ENCODE measurements at places on chromosomes 2 and 18.

DNA sequence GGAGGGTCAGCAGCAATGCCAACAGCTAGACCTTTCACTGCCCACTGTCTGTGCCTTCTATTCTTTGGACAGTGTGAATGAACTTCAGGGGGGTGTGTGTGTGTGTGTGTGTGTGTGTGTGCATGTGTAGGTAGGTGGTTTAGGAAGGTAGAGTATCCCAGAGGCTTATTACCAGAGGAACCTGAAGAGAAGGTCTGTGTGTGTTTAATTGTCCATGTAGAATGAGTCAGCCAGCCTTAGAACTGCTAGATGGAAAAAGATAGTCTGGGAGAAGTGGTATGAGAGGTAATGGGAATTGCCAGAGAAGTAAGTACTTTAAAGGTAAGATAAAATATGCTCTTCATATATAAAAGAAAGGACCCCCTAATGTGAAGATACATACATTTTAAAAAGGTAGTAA, 522.2 kb downstream of the PIK3C3 start:
- DNase-seq = no peak

DNA sequence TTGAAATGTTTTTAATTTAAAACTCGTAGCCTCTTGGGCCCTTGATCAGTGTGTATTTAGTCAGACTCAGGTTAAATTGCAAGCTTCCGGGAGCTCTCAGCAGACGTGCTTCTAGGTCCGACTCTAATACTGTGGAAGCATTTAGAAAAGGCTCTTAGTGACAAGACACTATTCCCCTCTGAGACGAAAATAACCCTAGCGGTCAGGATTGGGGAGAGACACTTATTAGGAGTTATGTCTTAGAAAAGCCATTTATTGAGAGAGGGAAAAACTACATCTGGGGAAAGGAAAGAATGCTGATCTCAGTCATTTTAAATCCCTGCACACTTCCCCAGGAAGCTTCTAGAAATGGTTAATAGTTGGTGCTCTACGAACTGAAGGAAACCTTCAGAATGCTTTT, 110.5 kb upstream of the NCK2 start:
- no peak for DNase-seq

DNA sequence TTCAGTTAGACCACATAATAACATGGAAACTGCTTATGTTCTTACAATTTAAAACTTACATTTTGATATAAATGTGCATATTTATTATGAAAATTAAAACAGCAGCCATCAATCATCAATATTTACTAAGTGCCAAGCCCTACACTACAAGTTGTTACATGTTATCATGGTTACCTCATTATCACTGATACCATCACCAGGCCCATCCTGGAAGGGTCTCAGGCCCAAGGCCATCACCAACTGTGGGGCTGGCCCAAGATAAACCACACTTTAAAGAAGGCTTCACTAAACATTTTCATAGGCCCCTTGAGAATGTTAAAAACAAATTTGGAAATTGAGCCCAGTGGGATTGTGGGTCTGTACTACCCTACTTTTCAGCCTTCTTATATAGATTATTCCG, 6.4 kb downstream of the ITSN2 start:
- no peak for DNase-seq

GRCh38 chr2:10720947-10721395, 459 bp upstream of the ATP6V1C2 start:
- DNase-seq = no peak

GRCh38 chr2:76280686-76281085, 570.0 kb upstream of the GCFC2 start:
- DNase-seq = no peak

GRCh38 chr2:31296641-31297287, 62.8 kb downstream of the EHD3 start:
- DNase-seq = no peak

DNA sequence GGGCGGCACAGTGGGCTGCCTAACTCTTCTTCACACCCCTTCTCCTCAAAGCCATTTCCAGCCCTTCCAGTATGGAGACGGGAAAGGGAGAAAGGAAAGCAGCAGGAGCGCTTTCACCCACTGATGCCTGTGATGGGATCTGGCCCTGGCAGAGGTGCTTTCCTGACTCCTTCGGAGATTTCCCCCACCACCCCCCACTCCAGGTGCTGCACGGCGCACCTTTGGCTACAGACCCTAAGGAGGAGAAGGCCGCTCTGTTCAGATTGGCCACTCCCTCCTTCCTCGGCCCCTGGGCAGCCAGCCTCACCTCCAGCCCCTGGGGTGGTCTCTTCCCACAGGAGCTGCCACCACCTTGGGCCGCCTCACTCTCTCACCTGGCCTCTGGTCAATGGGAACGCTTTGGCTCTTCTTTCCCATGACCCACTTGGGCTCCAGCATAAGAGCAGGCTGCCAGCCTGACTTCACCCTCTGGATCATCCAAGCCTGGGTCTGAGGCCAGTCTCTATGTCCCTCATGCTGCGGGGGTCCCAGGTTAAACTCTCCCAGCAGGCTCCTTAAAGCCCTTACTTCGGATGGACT, 18.4 kb upstream of the MAL start:
- DNase-seq = no peak

DNA sequence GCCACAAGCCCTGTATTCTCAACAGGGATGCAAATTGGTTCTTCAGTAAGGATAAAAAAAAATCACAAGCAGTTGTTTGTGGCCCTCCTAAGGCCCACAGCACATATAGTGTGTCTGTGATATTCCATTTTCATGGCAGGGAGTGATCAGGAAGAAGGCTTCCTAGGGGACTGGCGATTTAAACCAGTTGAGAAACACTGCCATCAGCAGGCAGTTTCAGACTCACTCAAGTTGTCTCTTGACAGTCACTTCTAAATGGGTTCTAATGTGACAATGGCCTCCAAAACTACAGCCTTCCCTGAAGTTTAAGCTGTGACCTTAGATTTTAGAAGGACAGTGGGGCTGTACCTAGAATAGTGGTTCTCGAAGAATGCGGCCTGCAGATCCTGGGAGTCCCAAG, 6.0 kb downstream of the CIAO1 start:
- DNase-seq = no peak

- DNase-seq = no peak
Observed at GRCh38 chr2:187117483-187117882, 268.5 kb upstream of the ZSWIM2 start.

GRCh38 chr2:72028351-72028995, 119.2 kb downstream of the CYP26B1 start:
- no peak for DNase-seq

DNA sequence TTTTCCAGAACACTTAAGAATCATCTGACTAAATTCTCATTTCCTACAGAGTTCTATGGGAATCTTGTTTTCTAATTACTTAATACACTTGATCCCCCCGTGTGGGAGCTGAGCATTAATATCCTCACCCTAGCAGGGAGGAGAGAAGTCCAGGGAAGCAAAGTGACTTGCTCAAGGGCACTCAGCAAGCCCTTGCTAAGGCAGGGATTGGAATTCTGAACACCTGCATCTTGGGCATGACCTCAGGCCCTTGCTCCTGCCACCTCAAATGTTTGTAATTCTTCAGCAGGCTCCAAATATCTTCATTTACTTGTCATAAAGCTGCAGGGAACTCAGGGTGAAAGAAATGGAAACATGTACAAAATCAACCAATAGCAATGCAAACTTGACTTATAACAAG, 162.4 kb downstream of the GPD2 start:
- DNase-seq = no peak

DNA sequence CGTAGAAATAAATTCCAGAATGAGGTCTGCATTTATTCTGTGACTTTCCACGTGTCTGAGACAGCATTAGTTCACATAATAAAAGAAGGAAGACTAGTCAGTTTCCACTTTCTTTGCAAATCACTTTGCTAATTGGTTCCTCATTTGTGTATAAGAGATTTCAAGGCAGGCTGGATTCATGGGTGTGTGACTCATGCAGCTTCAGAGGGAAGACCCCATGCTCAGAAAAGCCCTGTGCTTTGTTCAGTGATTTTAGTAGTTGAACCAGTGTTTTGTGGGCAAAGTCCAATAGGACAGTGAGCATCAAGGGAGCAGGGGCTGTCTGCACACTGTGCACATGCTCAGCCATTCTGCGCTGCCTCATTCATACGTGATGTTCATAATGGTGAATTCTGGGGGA, 297.8 kb downstream of the DLGAP1 start:
- no peak for DNase-seq

- no peak for DNase-seq
Observed at GRCh38 chr2:229654437-229654836, 59.9 kb downstream of the DNER start.

GRCh38 chr2:212364112-212364985, 174.3 kb downstream of the ERBB4 start:
- no peak for DNase-seq

DNA sequence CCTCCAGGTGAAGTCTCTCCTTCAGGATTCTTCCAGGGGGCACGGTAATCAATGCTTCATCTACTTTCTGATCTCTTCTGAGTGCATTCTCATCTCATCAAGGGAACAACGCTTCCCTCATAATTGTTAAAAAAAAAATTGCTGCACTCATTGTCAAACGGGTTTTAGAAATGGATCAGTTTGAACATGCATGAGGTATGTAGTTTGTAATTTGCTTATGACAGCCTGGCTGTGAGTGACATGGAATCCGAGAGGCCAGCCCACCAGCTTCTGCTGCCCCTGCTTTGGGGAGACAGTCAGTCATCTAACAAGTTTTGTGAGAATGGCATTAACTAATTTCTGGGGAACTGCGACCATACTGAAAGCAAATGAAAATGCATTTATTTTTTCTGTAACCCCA, 791.9 kb upstream of the SOX11 start:
- DNase-seq = no peak

GRCh38 chr2:207991944-207992343, 33.4 kb downstream of the PLEKHM3 start:
- no peak for DNase-seq

DNA sequence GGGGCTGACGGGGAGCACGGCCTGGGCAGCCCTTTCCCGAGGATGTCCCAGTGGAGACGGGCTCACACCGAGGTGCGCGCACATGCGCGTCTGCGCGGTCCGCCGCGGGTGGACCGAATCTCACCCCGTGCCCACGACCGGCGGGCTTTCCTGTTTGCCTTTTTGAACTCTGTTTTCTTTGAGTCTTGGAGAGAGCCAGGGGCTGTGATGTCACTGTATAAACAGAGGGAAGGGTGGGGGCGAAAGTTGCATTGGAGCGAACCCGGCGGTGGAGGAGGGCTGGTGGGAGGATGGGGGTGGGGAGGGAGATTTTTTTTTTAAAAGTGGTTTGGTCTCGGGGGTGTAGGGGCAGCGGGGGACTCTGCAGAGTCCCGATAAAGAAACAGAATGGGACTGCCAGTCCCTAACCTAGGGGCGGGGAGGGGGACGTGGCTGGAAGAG, 141.2 kb upstream of the CTAGE1 start:
- no peak for DNase-seq

DNA sequence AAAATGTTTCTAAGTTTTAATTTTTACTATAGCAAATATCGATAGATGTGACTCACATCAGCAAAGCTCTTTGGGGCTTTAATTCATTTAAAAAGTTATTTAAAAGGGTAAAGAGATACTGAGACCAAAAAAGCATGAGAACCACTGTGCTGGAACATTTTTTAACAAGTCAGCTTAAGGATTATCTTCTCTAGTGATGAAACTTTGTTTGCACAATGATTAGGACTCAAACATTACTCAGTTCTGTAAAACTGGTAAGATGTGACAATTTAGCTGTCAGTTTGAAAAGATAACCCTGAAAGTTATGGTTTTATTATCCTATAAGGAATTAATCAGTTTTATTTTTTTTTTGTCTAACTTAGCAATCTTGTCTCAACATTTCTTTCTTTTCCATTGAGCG, 301.4 kb downstream of the TSN start:
- no peak for DNase-seq

- no peak for DNase-seq
Observed at GRCh38 chr18:35143622-35144596, 96.9 kb upstream of the ZNF397 start.

DNA sequence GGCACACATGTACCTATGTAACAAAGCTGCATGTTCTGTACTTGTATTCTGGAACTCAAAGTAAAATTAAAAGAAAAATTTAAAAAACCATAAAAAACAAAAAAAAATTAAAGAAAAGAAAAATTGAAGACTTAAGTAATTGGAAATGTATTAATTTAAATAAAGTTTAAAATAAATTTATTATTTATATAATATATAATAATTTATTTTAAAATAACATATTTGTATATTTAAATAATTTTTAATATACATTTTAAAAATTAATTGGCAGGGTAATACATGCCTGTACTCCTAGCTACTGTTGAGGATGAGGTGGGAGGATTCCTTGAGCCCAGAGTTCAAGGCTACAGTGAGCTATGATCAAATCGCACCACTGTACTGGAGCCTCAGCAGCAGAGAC, 1830.6 kb upstream of the CELF4 start:
- DNase-seq = no peak

- DNase-seq = no peak
Observed at GRCh38 chr2:71048096-71048495, 20.4 kb upstream of the NAGK start.

- no peak for DNase-seq
Observed at GRCh38 chr2:230217424-230217823, 2.4 kb downstream of the SP110 start.

DNA sequence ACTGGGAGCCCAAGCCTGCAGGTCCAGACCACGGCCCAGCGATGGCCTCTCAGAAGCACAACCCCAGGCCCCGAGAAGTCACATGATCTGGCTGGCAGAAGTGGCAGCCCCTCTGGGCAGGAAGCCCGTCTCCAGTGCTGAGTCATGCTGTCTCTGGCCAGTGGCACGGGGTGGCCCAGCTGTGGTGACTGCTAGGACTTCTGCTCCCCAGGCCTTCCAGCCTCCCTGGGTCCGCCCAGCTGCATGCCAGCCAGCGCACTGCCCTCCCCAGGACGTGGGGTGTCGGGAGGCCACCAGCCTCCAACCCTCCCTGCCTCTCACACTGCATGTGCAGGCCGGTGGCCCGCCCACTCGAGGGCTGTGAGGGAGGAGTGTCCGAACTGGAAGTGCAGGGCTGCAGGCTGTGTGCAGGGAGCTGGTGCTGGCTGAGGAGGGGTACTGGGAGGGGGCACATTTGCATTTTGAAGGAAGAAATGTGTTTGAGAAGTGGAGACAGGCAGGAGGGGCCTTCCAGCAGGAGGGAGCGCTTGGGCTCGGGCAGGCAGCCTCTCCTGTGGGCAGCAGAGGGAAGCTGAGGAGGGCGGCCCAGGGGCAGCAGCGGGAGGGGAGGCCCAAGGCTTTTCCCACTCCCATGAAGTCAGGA, 17.0 kb upstream of the HPCAL1 start:
- no peak for DNase-seq

GRCh38 chr2:174634130-174635014, 36.8 kb upstream of the WIPF1 start:
- DNase-seq = no peak

DNA sequence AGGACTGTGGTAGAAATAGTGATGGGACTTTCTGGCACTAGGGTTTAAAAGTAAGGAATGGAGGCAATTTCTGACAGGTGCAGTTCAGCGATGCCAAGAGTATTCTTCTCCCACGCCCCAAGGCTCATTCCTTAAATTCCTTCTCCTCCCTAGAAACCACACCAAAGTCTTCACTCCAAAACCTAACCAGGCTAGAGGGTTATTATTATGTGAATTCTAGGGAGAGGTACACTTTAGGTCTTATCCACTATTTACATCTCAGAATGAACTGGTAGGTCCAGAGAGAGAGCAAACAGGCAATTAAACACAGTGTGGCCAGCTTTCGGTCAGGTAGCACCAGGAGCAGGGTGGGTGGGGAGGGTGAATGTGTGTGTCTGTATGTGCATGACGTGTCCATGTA, 11.4 kb downstream of the IL1F10 start:
- DNase-seq = no peak
